ENCODE measurements at places on chromosomes 11 and 22. TPM values are rescaled to one million over a fixed set of nuclear protein-coding genes. Genes with fewer than 3 reads are reported as not detected.
A peak's percentile ranks its signal among the peaks of the same experiment; 100 is the strongest.

GRCh38 chr22:26360169-26360885 is 68.7 kb upstream of the ASPHD2 start:
- peak; percentile 45 for DNase-seq

- DNase-seq, result no peak
Measured at GRCh38 chr11:61020551-61021235, 49.2 kb downstream of the CD6 start.

GRCh38 chr11:5581014-5581413 is 337 bp downstream of the OR52B6 start:
- DNase-seq, result no peak

- peak; percentile 16 for DNase-seq
Measured at GRCh38 chr11:114026355-114026754, 33.2 kb upstream of the ZBTB16 start.

DNA sequence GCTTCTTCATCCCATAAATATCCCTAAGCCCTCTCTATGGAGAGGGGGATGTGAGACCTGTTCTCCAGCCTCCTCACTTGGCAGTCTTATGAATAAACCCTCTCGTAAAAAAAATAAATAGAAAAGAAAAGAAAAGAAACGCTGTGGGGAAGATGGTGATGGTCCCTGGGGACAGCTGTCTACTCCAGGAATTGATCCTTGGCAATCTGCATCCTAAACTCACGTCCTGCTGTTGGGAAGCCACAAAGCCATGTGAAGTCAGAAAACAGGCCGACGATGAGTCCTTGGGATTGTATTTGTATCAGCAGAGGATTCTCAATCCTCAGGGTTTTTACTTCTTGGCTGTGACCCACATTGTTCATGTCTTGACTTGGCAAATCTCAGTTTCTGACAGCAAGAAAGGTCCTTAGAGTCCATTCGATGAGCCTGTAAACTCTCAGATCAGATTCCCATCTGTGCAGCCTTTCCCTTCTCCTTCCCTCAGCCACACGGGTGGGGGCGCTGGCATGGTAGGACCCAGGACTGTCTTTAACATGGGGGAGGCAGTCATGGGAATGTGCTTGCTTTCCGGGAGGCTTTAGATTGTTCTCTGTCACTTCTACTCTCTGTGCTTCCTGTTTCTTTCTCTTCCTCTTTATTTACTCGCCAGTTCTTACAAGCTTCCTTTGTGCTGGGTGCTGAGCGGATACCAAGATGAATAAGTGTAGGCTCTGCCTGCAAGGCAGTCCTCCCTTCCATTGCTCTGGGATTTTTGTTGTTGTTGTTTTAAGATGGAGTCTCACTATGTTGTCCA is 24.9 kb downstream of the TCP11L1 start:
- DNase-seq, result no peak

- DNase-seq, result no peak
Measured at GRCh38 chr11:127795326-127795725, 792.0 kb downstream of the ETS1 start.

The TYR gene
- not detected for total RNA-seq

DNA sequence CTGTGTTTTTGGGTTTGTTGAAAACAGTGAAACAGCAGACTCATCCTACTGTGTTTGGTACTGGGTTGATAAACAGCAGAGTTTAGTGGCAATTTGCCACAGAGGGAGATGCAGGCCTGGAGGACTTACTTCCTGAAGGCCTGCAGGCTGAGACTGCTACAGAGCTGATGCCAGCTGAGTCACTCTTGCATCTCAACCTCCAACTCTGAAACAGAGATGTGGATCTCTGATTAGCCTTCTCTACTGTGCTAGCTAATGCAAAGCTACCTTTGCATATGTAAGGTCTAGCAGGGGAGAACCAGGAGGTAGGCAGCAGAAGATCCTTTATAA is 14.3 kb downstream of the ATP5MG start:
- DNase-seq, result peak; percentile 32

GRCh38 chr11:16779436-16779835 is 41.0 kb downstream of the C11orf58 start:
- DNase-seq, result no peak

DNA sequence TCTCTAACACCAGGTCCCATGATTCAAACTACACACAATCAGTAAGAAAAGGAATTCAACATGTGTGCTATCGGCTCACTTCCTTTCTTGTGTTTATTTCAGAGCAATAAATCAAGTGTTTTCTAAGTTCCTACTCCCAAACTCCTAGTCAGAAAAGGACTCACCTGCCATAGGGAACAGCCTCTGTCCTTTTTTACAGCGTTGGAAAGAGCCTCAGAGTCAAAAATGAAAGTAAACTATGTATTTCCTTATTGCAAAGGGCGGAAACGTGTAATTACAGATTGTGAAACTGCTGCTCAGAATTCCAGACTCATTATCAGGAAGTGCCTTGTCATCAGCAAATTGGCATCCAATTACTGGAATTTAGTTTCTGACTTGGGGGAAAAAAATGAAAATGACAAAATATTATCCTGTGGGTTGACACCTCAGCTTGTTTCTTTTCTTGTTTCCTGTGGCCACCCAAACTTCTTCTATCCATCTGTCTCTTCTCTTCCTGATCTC is at the start of gene CASP4:
CASP4 (minus strand) TSS at position 220 of the 501 bp plus-strand sequence; CDS start at position 171, 49 bp downstream.
- DNase-seq, result no peak

- DNase-seq, result peak; percentile 78
Measured at GRCh38 chr11:60915248-60915914, 1.4 kb downstream of the TMEM109 start.

Measured in activated T-helper 2 cell treated with anti-CD3 and anti-CD28 coated beads, Interferon-gamma antibody, Interleukin-2, Interleukin-4, amounts not matched to agents 10 μg/mL and 5 μg/mL and 100 μg/mL, durations not matched to agents 14 hours and 24 hours and 36 hours (primary cell).